NCI-H1048 (cell line): ENCODE measurements at places on chromosomes 3 and 15.

DNA sequence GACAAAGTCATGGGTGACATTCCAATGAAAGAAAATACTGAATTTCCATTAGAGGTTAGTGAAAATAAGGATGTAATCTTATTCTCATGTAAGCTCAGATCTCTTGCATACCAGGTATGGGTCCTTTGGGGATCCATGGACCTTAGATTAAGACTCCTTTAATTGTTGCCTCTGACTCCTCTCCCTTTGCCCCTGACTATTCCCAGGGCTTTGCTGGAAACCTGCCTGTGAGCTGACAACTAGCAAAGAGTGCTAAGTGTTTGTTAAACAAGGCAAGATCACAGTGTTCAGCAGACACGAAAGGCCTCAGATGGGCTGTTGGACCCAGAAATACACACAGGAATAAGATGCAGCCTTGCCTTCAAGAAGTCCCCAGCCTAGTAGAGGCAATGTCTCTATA lies 32.1 kb downstream of the ACKR2 start:
- no peak for DNase-seq

DNA sequence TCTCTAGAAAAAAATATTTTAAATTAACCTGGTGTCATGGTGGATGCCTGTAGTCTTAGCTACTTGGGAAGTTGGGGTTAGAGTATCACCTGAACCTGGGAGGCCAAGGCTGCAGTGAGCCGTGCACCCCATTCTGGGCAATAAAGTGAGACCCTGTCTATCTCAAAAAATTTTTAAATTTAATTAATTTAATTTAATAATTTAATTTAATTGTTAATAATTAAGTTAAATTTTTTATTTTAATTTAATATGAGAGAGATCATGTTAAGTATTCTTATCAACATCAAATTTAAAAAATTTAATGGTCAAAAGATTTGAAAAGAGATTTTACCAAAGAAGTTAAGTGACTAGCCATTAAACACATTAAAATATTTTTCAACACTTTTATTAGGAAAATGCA lies 40.8 kb upstream of the FOXB1 start:
- DNase-seq: no peak

DNA sequence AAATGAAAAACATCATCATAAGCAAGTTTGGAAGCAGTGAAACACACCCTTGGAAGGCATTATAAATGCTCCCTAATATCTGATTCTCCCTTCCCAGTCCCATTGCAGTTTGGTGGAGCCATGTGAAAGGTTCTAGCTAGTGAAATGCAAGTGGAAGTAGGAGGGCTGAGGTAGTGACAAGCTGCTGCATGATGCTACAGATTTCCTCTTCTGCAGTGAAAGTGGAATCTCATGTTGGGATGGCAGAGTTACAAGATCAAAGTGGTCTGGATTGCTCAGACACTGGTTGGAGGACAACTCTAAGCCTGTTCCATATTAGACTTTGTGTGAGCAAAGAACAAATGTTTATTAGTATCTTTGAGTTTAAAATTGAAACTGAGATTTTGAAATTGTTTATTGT lies 3.3 kb upstream of the PDCD6IP start:
- DNase-seq: no peak

DNA sequence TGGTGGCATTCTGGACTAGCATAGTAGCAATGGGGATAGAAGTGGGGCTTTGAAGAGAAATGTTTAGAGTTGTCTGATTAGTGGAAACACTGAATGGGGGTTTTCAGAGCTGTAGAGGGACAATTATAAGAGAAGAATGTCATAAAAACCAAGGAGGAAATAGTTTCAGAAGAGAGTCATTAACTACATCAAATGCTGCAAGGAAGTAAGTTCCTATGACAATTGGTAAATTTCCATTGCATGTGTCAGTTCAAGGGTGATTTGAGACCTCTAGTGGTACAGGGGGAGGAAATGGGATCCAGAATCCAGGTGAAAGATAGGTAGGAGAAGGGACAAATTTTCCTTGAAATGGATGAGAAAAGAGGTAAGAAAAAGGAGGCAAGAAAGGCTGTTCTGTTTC lies 68.3 kb upstream of the TBC1D5 start:
- no peak for DNase-seq

- no peak for DNase-seq
Observed at GRCh38 chr15:28927043-28927442, 41.3 kb downstream of the APBA2 start.

GRCh38 chr15:92930054-92930621 lies 30.0 kb downstream of the CHD2 start:
- DNase-seq: no peak

- no peak for DNase-seq
Observed at GRCh38 chr3:156290924-156291271, 170.5 kb downstream of the KCNAB1 start.

DNA sequence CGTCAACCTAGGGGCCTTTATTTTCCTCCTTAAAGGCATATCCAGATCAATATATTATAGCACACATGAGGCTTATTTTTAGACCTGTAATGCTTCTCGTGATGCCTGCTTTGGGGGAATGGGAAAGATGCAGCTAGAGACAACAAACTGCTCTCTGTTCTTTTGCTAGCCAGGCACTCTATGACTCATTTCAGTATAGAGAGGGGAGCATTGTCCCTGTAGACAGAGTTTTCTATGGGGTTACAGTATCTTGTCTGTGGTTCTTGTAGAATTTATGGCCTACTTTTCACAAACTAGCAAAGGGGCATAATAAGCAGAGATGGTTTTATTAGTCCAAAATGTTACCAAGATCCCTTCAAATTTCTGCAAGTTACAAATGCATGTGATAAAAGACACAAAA lies 305.6 kb downstream of the LSAMP start:
- no peak for DNase-seq

DNA sequence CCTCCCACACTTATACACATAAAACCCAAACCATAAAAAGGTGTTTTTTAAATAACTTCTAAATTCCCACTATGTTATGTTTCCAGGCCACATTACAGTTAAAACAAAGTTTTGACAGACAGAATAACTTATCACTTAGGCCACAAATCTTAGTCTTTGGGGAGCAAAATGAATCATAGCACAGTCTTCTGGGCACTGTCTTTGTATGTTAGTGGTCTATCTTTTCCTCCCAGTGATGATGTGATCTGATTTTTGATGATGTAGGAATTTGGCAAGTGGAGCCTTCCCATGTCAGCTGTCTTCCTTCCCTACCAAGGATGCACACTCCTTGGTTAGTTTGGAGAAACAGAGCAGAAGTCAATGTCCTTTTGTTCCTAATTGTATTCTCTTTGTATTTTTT lies 67.3 kb downstream of the THSD4 start:
- no peak for DNase-seq

- no peak for DNase-seq
Observed at GRCh38 chr15:29311696-29312095, 42.1 kb upstream of the NSMCE3 start.

DNA sequence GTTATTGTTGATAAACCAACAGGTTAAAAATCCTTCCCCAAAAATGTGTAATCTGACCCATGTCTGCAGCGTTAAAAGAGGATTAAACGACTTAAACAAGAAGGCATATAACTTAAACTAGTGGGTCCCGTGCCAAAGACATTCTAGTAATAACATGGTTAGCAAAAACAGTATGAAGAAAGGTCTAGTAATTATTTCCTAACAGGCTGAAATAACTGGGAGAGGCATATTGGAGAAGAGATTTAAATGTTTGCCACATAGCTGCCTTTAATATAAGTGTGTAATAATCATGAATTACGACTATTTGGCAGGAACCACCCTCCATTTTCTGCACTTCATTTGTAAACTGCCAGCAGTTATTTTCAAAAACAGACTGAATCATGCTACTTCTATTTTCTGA lies 67.7 kb upstream of the CSPG5 start:
- no peak for DNase-seq

DNA sequence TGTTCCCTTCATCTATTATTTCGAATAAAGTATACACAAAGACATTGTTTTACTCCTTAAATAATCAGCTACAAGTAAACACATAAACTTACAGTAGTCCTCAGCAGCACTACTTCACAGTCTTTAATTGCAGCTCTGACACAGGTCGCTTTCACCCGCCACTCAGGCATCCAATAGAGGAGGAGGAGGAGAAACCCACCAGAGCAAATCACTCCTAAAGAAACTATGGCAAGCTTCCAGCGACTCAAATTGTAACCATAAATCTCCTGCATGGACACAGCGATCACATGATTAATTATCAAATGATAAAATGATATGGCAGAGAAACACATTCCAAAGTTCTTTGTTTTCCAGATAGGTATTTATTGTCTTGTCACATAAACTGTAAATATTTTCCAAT lies 26.2 kb downstream of the ATP13A3 start:
- no peak for DNase-seq

DNA sequence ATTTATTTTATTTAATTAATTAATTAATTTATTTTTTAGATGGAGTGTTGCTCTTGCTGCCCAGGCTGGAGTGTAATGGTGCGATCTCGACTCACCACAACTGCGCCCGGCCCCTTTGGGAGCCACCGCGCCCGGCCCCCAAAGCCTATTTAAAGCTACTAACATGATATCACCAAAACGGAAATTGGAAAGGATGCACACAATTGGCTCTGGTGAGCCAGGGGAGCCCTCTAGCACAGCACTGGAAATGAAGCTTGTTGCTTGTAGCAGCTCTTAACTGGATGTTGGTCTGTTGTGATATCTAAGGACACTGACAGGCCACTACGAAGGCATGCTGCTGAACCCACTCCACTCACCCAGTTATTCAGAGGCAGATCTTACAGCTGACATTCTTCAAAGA lies 104.5 kb downstream of the IGF2BP2 start:
- no peak for DNase-seq

DNA sequence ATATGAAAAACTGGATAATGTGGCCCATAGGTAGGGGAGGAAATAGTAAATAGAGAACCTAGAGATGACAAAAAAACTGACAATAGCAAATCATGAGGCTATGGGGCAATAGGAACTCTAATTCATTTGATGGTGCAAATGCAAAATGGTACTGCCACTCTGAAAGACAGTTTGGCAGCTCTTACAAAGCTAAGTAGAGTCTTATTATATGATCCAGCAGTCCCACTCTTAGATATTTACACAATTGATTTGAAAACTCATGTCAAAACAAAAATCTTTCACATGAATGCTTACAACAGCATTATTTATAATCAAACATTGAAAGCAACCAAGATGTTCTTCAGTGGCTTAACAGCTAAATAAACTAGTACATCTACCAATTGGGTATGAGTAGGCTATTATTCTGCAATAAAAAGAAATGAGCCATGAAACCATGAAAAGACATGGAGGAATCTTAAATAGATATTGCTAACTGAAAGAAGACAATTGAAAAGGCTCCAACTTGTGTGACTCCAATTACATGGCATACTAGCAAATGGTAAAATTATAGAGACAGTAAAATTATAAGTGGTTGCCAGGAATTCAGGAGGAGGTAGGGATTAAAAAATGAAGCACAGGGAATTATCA lies 321.8 kb upstream of the STAC start:
- DNase-seq: no peak

DNA sequence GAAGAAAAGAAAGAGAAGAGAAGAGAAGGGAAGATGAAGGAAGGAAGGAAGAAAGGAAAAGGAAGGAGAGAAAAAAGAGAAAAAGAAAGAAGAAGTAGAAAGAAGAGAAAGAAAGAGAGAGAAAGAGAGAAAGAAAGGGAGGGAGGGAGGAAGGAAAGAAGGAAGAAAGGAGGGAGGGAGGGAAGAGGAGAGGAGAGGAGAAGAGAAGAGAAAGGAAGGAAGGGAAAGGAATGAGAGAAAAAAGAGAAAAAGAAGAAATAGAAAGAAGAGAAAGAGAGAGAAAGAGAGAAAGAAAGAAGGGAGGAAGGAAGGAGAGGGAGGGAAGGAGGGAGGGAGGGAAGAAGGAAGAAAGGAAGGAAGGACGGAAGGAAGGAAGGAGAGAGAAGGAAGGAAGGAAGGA lies 217.9 kb upstream of the POU1F1 start:
- no peak for DNase-seq

DNA sequence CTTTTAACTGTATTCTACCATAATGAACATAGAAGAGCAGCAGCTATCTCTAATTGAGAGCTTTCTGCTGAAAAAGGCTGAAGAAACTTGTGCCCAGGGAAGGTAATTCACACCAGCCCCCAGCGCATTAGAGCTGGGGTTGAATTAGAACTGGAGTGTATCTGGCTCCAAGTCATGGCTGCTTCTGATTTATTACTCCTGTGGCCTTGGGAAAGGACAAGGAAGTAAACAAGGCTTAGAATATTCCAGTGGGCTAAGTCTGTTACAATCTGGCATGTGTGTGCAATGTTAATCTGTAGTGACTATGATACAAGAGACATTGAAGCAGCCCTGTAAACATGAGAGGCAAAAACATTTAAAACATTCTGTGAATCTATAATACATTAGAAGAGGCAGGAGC lies 18.1 kb downstream of the CPA3 start:
- no peak for DNase-seq

GRCh38 chr15:85692873-85693272 lies 101.9 kb downstream of the KLHL25 start:
- DNase-seq: no peak

- no peak for DNase-seq
Observed at GRCh38 chr15:31306426-31307269, 20.0 kb upstream of the KLF13 start.

GRCh38 chr3:88416436-88416835 lies 266.7 kb downstream of the C3orf38 start:
- no peak for DNase-seq

- no peak for DNase-seq
Observed at GRCh38 chr3:119492128-119492527, 6.2 kb upstream of the TIMMDC1 start.

- DNase-seq: peak; percentile 68
Observed at GRCh38 chr15:70093481-70094319, 4.0 kb downstream of the TLE3 start.

DNA sequence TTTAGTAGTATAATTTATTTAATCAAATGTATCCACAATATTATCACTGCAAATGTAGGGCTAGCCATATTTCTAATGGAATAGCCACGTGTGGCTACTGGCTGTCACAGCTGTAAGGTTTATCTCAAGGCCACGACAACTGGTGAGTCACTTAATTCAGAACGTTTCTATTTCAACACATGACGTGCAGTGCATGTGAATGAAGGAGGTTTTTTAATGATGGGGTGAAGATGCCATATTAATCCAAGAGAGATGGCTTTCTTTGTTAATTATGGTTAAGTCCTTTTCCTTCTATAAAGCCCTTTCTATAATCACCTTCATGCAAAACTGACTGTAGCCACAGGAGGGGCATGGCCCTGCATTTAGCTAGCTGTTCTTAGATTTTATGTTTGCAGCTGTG lies 212.0 kb downstream of the FEZF2 start:
- DNase-seq: no peak

DNA sequence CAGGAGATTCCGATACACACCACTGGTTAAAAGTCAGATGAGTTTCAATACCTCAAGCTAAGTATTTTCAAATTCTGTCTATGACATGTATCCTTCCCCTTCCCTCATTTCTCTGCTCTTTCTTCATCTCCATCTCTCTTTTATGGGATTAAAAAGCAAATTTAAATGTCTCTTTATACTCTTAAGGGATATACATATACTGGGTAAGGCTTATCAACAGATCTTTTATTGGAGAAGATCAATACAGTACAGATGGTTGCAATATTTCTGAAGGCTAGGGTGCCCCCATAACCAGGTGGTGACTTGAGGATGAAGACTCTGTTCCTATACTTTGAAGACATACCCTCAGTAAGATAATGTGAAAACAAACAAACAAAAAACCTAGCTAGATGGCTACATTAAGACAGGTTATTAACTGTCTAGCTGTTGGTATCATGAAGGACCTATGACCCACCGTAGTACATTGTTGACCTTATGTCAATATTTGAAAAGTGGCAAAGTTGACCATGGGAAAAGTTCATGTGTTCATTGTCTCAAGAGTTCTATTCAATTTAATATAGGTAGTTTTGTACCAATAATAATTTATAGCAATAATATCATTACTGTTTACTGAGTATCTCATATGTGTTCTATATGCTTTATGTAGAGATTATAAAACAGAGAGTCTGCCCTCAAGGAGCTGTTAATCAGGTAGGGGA lies 319.8 kb downstream of the LPP start:
- no peak for DNase-seq
